Cortex of kidney (tissue), 1 donor: ENCODE measurements at places on chromosomes 16 and 17.

DNA sequence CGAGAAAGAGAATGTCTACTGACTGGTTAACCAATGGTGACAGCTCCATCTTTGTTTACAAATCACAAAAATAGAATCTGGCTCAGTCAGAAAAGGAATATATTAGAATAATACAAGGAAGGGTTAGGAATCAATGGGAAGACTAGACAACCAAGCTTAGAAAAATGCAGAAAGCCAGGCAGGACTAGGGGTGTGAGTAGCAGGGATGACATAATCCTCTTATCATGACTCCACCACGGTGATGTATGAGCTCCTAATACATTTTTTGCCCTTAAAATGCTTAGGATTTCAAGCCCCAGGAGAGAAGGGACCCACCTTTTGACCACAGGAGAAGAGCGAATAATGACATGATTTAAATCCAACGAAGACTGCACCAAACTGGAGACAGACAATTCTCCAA, 252.3 kb downstream of the CHD9NB start:
- no peak for DNase-seq

DNA sequence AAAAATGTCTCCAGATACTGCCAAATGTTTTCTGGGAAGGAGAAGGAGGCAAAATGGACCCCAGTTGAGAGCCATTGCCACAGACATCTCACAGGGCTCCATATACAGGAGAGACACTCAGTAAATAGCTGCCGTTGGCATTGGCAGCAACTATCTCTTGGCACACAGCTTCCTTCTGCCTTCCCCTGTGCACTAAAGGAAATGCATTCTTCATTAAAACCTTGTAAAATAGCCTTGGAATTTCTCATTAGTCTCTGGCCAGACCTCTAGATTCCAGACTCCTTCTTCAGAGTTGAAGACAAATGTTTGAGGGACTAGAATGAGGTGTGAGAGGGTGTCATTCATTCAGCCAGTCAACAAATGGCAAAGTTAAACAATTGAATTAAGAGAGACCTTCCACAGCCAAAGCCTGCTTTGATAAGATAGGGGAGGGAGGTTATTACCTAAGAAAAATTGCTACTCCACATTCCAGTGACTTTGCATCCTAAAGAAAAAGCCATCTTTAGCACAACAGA, 223.9 kb upstream of the HS3ST3A1 start:
- DNase-seq, result no peak

DNA sequence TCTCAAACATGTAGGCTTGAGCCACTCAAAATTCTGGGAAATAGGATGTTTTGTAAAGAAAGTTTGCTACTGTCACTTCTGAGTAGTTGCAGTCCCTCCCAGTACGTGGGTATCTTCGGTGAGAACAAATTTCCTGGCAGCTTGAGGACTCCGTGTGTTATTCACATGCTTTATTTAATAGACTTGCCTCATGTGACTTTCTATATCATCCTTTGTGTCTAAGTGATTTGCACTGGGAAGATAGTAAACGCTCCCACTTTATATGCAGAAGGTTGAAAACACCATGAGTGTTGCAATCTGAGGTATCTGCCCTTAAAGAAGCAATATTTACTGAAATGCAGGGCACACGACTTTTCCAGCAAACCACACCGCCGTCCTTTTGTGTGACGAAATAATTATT, 643.7 kb downstream of the MAF start:
- no peak for DNase-seq

- no peak for DNase-seq
Measured at GRCh38 chr16:69483611-69484010, 59.2 kb downstream of the CYB5B start.

GRCh38 chr17:39462631-39463375, 1.5 kb downstream of the CDK12 start:
- DNase-seq, result no peak

- no peak for DNase-seq
Measured at GRCh38 chr17:61245706-61246135, 153.9 kb upstream of the TBX2 start.

GRCh38 chr16:58510097-58510775, 5.1 kb upstream of the SETD6 start:
- no peak for DNase-seq

- DNase-seq, result no peak
Measured at GRCh38 chr17:18179804-18180203, 3.8 kb upstream of the ALKBH5 start.

DNA sequence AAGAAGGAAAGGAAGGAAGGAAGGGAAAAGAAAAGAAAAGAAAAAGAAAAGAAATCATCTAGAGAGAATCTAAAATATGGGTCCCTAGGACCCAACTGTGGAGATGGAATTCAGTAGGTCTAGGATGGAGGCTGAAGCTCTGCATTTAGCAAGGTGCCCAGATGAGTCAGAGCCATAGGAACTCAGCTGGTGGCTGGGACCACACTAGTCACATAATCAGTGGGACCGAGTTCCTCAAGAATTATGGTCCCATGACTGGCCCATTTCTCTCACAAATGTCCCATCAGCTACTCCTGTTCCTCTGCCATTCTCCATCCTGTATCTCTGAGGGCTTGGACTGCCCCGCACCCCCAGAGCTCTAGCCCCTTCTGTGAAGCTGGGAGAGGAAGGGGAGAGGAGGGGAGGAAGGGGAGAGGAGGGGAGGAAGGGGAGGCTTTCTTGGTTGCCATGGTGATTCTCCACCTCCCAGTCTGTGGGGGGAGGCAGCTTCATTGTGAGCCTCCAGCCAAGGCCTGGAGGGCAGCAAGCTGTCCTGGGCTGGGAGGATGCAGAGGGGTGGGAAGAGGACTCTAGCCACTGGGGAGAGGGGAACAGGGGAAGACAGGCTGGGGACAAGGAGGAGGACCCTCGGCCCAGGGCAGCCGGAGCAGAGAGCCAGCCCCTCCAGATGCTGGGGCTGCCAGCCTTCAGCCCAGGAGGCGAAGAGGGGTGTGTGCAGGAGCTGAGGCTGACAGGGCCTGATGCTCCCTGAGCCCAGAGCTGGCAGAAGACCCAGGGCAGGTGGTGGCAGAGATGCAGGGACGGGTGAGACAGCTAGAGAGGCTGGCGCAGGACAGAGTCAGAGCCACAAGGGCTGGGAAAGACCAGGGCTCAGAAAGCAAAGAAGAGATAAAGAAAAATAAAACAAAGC, 37.8 kb upstream of the LHX1 start:
- DNase-seq, result no peak

DNA sequence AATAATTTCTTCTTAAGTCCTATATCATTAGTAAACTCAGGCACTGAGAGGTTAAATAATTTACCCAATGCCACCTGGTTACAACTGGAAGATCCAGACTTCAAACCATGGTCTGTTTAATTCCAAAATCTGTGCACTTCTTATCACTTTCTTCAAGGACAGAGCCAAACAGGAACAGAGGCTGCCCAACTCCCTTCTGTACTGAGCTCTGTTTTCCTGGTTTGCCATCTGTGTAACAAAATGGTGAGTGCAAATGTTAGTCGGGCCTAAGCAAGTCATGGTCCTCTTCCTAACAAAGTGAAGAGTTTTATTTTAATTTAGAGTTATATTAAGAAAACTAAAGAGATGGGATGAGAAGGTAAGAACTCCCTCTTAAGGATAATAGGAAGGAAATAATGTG, 80.6 kb upstream of the CCL2 start:
- no peak for DNase-seq

GRCh38 chr16:2432801-2433505, 3.7 kb downstream of the CCNF start:
- no peak for DNase-seq

DNA sequence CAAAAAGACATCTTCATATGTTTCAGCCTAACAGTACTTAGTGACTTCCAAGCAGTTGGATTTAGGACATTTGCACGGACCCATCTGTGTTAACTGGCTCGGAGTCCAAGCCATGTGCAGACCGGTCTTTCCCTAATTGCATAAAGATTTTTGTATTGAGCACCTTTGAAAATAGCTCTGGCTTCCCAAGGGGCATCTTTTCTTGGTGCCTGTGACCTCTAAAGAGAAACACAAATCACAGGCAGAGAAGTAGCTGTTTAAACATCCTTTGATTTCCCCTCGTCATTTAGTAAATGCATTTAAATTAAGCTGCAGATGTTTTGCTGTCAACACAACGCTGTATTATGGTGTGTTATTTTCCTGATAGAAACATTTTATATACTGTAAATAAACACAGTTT, 288.2 kb upstream of the SALL1 start:
- DNase-seq, result no peak

DNA sequence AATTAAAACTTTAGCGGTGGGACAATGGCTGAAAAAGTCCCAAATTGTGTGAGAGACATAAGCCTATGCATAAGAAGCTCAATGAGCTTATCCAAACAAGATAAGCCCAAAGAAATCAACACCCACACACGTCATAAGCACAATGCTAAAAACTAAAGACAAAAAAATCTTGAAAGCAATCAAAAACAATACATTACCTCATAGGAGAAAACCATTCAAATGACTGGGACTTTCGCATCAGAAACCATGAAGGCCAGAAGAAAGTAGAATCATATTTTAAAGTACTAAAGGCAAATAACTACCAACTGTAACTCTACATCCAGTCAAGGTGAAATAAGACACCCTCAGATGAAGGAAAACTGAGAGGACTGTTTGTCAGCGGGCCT, 50.2 kb downstream of the ZCCHC14 start:
- no peak for DNase-seq

- DNase-seq, result no peak
Measured at GRCh38 chr17:57634713-57635465, 110.2 kb downstream of the CCDC182 start.

GRCh38 chr17:69323806-69324205, 3.1 kb downstream of the ABCA5 start:
- DNase-seq, result no peak

DNA sequence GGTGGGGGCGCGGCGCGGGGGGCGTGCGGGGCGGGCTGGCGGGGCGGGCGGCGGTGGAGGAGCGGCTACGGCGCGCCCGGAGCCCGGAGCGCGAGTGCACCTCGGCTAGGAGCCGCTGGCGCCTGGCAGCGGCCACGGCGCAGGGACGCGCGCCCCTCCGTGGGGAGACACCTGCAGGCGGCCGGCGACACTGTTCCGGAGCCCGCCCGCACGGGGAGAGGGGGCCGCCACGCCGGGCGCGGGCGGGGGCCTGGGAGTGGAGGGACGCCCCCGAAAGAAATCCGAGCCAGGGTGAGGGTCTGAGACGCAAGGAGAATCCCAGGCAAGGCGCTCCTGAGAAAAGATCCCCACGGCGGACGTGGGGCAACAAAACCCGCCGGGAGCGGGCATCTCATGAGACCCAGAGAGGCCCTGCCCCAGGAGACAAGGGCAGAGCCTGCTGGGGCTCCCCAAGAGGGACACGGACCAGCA, at the start of gene GSG1L:
Gene GSG1L, minus strand, starts transcription at position 124 of the 471 bp plus-strand sequence. CDS start 290 bp downstream, outside the sequence.
- DNase-seq, result no peak

- no peak for DNase-seq
Measured at GRCh38 chr17:7927596-7927995, 2.1 kb downstream of the KCNAB3 start.

- DNase-seq, result no peak
Measured at GRCh38 chr17:13099089-13099735, 81.4 kb upstream of the ELAC2 start.

- no peak for DNase-seq
Measured at GRCh38 chr16:21611198-21611555, 11.8 kb downstream of the METTL9 start.

DNA sequence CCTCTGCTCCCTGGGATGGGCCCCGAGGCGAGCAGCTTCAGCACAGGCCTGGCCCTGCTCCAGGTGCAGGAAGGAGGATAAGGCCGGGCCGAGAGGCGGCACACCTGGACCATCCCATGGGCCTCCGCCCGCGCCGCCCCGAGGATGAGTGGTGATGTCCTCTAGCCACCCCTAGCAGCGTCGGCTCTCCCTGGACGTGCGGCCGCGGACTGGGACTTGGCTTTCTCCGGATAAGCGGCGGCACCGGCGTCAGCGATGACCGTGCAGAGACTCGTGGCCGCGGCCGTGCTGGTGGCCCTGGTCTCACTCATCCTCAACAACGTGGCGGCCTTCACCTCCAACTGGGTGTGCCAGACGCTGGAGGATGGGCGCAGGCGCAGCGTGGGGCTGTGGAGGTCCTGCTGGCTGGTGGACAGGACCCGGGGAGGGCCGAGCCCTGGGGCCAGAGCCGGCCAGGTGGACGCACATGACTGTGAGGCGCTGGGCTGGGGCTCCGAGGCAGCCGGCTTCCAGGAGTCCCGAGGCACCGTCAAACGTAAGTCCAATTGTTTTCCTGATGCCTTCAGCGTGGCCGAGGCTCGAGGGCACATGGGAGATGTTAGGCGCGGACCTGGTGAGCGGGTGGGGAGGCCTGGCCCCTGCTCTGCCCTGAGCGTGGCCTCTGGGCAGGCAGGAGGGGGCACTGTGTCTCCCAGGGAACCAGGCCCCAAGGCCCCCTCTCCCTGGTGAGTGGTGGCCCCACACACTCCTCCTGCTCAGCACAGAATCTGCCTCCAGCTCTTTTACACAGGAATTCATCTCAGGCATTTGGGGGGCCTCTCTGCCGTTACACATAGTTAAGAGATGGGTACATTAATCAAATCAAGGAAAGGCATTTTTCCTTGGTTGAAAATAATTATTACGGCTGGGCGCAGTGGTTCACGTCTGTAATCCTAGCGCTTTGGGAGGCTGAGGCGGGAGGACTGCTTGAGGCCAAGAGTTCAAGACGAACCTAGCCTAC, 855 bp downstream of the TMEM204 start:
- no peak for DNase-seq

DNA sequence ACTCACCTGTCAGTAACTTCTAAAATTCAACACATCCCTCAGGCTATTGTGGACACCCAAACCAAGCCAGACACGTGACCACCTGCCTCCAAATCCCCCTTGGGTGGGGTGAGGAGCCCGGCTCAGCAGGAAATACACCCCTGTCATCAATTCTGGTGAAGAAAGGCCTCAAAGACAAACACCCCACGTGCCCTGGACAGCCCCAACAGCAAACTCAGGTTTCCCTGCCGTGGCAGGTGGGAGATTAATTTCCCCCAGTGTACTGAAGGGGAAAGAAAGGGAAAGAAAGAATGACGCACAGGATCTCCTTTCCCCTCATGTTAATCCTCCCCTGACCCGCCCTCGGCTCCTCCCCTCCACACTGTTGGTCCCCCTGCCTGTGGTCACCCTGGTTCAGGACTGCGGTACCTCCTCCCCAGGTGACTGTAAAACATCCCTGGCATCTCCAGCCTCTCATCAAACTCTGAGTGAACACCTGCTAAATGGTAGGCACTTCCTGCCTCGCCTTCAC, 98.3 kb downstream of the ZNF423 start:
- no peak for DNase-seq

- no peak for DNase-seq
Measured at GRCh38 chr17:64698725-64699124, 36.6 kb upstream of the SMURF2 start.
